ENCODE measurements at places on chromosomes 4 and X.

DNA sequence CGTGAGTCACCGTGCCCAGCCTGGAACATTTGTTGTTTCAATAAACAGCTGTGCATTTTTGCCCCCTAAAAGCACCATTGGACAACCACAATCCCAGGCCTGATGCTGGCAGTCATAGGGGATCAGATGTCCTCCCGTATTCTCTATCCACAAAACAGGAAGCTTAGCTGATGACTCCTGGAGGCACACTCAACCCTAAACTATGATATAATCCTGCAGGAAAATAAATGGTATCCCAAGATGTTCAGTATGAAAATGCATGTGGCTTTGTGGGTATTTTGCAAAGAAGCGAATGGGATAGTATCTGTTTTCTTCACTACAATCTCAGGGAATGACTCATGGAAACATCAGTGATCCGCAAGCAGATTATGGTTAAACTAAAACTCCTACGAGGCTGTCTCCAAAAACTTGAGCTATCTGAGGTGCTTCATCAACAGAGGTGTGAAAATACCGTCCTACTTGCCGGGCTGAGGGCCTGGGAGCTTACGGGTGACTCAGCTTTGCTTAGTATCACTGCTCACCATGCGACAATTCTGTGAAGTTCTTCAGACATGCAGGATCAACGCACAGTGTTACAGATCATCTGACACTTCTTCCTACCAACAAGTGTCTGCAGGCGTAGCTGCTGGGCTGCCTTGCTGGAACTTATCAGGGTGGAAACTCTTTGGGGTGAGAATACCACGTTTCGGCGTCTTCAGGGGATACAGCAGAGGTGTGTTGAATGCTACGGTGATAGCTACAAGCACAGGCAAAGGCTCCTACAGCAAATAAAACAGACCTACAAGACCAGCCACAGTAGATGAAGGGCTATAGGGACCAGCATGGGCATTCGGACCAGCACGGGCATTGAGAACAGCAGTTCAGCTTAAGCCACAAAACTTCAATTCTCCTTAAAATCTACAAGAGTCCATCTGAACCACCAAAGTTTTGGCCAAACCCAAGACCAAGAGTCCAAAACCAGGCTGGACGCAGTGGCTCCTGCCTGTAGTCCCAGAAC lies 148.5 kb downstream of the DHRSX start:
- ATAC-seq = peak; percentile 45

- no peak for ATAC-seq
These were observed 214.3 kb downstream of the LDB2 start for GRCh38 chr4:16684097-16684496.

- no peak for ATAC-seq
These were observed 10.4 kb upstream of the DRD5 start for GRCh38 chr4:9771034-9771433.

DNA sequence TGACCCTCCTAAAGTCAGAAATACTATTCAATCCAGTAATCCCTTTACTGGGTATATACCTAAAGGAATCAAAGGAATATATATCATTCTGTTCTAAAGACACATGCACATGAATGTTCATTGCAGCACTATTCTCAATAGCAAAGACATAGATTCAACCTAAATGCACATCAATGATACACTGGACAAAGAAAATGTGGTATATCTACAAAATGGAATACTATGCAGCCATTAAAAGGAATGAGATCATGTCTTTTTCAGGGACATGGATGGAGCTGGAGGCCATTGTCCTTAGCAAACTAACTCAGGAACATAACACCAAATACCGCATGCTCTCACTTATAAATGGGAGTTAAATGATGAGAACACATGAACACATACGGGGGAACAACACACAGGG lies 306.0 kb upstream of the EPHA5 start:
- ATAC-seq = no peak

All from motor neuron (in vitro differentiated cells).